A549 treated with DMSO at 1 μM for 4 hours (cell line): ENCODE measurements at places on chromosomes 2 and 18. TPM values are rescaled to one million over a fixed set of nuclear protein-coding genes. Genes with fewer than 3 reads are reported as not detected.

The TCF7L1 gene
- 6.4 to 9.3 TPM (median 7.3 TPM) in 5 replicates for total RNA-seq

The BMPR2 gene
- total RNA-seq, result 12.3 to 20.3 TPM (median 17.5 TPM) in 5 replicates

The CCL20 gene
- total RNA-seq, result 2.3 to 7.2 TPM (median 3.2 TPM) in 5 replicates

The SCG2 gene
- 0.94 to 1.5 TPM (median 1.2 TPM) in 5 replicates for total RNA-seq

The CPO gene
- 0.09 to 0.19 TPM (median 0.17 TPM) in 3 of 5 replicates, not detected in the others for total RNA-seq

The FEV gene
- not detected in 5 replicates for total RNA-seq

The EFHD1 gene
- total RNA-seq, result 1.6 to 2.6 TPM (median 1.9 TPM) in 5 replicates

The MBD1 gene
- 32.3 to 37.5 TPM (median 34.3 TPM) in 5 replicates for total RNA-seq

The CHRNG gene
- not detected in 5 replicates for total RNA-seq

The ACADL gene
- total RNA-seq, result 0.03 to 0.14 TPM (median 0.08 TPM) in 3 of 5 replicates, not detected in the others

The BCL11A gene
- 0.03 to 0.14 TPM (median 0.04 TPM) in 4 of 5 replicates, not detected in the other for total RNA-seq

The RGPD3 gene
- 0.12 to 0.28 TPM (median 0.16 TPM) in 5 replicates for total RNA-seq

The NT5DC4 gene
- total RNA-seq, result not detected in 5 replicates

The TRIM54 gene
- total RNA-seq, result 0.33 to 0.73 TPM (median 0.46 TPM) in 5 replicates

The TEKT4 gene
- total RNA-seq, result not detected in 5 replicates

The ADGRF3 gene
- 0.03 to 0.13 TPM (median 0.10 TPM) in 5 replicates for total RNA-seq

The GPR39 gene
- 8.5 to 12.1 TPM (median 11.9 TPM) in 5 replicates for total RNA-seq

The NEU2 gene
- not detected in 5 replicates for total RNA-seq

The MROH2A gene
- 0.14 to 0.32 TPM (median 0.20 TPM) in 5 replicates for total RNA-seq

The DOK6 gene
- total RNA-seq, result not detected in 5 replicates

The GNLY gene
- total RNA-seq, result 0.54 TPM in 1 of 5 replicates, not detected in the others

The CHST9 gene
- total RNA-seq, result not detected in 5 replicates

The COL5A2 gene
- total RNA-seq, result 56.0 to 97.1 TPM (median 87.3 TPM) in 5 replicates

The FSIP2 gene
- not detected in 5 replicates for total RNA-seq

The MAP3K19 gene
- total RNA-seq, result not detected in 5 replicates

The GALR1 gene
- not detected in 5 replicates for total RNA-seq

The TXNL4A gene
- 91.5 to 148 TPM (median 142 TPM) in 5 replicates for total RNA-seq

The AQP12A gene
- total RNA-seq, result not detected in 5 replicates
